DMS 273 treated with DMSO at 0.1 percent for 48 hours (cell line): ENCODE measurements at places on chromosomes 1 and 21.

- no peak for DNase-seq
These were observed 118.2 kb downstream of the OSBPL9 start for GRCh38 chr1:51734896-51735745.

GRCh38 chr1:241432241-241432640, 75.2 kb upstream of the RGS7 start:
- no peak for DNase-seq

- no peak for DNase-seq
These were observed 4.5 kb downstream of the CFHR3 start for GRCh38 chr1:196779093-196779492.

DNA sequence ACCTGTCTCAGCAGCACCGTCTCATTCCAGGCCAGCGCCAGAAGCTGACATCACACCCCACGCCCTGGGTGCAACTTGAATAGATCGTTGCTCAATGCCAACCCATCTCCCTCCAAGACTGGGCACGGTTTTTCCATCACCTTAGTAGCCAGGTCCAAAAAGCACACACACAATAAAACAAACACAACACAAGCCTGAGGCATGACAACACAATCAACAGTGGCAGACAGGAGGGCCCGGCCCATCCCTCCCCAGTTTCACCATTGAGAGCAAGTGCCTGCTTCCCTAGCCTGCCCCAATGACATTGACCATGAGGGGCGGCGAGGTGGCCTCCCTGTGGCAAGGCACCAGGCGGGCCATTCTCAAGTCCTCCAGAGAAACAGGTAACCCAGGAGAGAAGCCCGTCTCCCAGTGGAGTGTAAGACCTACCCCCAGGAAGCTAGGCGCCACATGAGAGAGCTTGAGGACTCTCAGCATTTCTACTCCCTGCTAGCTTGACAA, 2.7 kb downstream of the IFFO2 start:
- DNase-seq = no peak

DNA sequence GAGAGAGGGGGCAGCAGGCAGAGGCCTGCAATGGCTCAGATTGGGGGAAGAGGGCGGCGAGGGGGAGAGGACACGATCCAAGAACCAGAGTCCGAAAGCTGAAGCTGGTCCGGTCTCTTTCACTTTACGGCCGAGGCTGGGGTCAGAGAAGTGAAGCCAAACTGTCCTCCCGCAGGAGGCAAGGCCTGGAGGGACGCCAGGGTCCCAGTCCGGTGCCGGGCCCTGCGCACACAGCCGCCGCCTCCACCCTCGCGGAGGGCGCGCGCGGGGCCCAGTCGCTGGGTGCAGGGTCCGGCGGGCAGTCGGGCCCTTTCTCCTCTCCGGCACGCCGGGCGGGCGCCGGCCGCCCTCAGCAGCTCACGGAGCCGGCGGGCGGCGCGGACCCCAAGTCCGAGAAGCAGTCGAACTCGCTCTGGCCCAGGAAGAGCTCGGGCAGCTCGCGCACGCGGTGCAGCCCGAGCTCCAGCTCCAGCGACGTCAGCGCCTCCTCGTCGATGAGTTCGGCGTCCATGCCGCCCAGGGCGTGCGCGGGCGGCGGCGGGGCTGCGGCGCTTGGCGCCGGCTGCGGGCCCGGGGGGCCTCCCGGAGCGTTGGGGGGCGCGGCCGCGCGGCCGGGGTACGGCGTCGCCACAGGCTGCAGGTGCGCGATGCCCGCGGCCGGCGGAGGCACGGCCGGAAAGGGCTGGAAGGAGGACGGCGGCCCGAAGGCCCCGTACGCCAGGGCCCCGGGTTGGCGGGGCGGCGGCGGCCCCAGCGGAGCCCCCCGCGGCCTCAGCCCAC, 749 bp downstream of the CITED4 start:
- DNase-seq = no peak

DNA sequence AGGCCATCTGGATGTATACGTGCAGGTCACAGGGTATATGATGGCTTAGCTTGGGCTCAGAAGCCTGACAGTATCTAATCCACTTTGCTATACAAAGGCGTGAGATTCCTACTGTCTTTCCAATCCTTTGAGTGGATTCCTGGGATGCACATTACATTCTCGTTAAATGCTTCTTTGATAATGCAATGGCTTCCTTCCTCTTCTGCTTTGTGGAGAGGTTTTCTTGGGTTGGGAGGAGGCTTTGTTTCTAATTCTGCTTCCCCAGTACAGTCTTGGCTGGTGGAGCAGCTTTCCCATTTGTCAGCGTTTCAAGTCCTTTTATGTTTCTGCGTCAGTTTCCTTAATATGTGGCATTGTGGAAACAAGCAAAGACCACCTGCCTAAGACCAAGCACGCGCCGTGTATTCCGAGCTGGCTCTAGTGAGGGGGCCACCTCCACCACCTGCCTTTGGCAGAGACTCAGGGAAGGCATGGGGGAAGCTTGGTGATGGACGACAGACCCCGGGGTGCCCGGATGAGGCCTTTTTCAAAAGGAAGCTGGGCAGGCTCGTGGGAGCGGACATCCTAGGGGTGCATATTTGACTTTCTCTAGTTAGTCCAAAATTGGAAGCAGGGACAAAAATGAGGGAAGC, 72.7 kb downstream of the WDR4 start:
- no peak for DNase-seq

- DNase-seq = no peak
These were observed 3.7 kb upstream of the KIAA1614 start for GRCh38 chr1:180909005-180909414.

- DNase-seq = no peak
These were observed 1707.7 kb downstream of the BRINP3 start for GRCh38 chr1:188769936-188770335.

- DNase-seq = no peak
These were observed 398.5 kb upstream of the VAMP3 start for GRCh38 chr1:7372477-7373120.

GRCh38 chr1:32716312-32717148, 14.0 kb upstream of the SYNC start:
- no peak for DNase-seq

DNA sequence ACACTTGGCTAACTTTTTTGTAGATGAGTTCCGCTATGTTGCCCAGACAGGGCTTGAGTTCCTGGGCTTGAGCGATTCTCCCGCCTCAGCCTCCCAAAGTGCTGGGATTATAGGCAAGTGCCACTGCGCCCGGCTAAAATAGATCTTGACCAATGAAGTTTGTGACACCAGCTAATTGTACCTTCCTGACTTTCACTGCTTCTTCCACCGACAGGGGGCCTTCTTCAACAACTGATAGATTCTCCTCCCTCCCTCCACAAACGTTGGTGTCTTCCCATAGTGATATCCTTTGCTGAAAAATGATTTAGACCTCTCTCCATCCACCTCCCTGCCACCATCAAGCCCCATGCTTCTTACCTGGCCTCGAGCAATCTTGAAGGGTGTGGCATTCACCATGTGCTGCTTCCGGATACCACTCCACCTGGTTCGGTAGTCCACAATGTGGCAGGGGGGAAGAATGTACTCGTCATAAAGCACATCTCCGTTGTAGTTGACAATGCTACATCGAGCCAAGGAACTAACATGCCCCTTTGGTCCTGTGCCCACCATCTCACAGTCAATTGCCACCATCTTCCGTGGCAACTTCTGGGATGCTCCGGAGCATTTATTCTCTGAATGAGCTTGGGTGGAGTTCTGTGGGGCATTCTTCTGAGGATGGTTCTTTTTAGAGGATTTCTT, 1.6 kb upstream of the METTL25B start:
- DNase-seq = peak; percentile 56

DNA sequence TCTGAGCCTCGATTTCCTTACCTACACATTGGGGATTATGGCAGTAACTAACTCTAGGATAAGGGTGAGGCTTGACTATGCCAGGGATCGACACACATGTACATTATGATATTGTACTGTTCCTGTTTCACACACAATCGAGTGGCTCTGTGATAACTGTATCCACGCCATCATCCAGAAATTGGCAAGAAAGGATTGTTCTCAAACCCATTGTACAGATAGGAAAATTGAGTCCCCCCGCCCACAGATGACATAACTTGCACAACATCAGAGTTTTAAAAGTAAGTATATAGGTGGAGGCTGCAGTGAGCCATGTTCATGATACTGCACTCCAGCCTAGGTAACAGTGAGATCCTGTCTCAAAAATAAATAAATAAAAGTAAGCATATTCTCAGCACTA, 3.8 kb downstream of the KANK4 start:
- no peak for DNase-seq

DNA sequence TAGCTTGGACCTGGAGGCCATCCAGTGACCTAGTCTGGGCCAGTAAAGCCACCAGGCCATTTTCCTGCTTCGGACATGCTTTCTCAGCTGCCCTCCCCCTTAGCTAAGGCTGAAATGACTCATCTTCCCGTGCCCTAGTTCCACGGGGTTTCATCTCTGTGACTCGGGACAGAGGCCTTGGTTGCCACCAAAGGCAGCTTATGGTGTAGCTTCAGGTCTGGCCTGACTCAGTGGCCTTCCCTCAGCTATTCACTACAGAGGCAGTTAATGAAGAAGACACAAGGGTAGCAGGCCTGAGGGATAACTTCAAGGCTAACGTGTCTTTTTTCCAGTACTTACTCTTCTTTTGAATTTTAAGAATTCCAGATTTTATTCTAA, 82.4 kb downstream of the PBX1 start:
- DNase-seq = no peak

GRCh38 chr1:24870551-24871195, 59.4 kb downstream of the RUNX3 start:
- DNase-seq = no peak

DNA sequence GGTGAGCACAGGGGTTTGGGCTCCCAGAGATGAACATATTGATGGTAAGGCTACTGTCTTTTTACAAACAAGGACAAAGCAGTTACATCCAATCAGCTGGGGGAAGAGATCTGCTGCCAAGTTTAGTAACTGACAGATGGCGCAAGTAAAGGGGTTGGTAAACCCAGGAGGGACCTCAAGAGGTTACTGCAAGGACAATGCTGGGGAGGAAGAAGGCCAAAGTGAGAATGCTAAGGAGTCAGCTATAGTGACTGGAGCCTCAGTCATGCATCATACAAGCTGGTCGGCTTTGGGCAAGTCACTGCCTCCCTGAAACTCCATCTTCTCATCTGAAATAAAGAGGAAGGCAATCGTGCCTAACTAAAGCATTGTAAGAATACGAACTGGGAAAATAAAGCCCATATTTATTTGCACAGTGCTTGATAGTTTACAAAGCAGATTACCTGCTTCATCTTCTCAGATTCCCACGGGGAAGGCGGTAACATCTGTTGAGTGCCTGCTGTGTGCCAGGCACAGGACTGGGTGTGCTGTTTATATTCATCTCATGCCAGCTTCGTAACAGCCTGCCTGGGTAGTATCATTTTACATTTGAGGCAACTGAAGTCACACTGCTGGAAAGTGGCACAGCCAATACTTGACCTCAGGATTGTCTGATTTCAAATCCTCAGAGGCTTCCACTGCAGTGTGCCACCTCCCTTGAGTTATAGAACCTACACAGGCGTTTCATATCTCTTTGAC, 114.8 kb downstream of the BEND5 start:
- DNase-seq = peak; percentile 82

DNA sequence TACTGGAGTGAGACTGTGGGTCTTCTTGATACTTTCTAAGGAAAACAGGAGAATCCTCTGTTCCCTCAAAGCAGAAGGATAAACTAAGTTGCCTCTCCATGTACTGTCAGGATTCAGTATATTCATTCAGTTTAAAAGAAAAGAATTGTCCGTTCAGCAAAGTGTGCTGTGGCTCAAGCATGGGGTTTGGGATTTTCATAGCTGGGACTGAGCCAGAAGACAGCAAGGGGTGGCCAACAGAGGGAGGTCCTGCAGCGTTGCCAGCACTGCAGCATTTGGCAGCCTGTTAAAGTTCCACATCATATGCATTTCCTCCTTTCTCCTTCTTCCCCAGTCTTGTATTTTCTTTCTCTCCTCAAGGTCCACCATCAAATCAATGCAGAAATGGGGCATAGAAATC, 75.1 kb downstream of the DTL start:
- no peak for DNase-seq

- no peak for DNase-seq
These were observed 39.1 kb upstream of the FOXO6 start for GRCh38 chr1:41322101-41322661.

DNA sequence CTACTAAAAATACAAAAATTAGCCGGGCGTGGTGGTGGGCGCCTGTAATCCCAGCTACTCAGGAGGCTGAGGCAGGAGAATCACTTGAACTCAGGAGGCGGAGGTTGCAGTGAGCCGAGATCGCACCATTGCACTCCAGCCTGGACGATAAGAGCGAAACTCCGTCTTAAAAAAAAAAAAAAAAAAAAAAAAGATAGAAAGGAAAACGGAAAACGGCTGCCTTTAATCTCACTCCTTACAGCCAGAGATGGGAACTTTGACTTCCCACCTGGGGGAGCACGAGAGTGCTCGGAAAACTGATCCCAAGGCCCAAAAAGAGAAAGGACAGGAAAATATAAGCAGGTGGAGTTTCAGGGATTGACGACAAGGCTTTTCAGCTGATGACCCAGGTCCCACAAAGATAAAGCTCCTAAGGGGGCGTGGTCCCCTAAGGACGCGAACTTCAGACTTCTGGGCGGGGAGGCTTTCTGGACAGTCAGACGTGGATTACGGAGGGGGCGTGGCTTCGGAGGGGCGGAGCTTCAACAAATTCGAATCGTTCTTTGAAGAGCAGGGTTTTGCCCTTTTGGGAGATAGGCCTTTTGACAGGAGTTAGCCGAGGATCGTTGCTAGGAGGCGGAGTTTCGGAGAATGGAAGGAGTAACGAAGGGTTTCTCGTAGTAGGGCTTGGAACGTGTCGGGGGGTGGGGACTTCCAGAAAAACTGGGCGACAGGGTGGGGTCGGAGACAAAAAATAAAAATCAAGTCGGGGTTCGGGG, 958 bp upstream of the CKS1B start:
- DNase-seq = peak; percentile 84

- no peak for DNase-seq
These were observed 34.5 kb upstream of the SYNC start for GRCh38 chr1:32736812-32737791.

- no peak for DNase-seq
These were observed 19.9 kb downstream of the CRYAA start for GRCh38 chr21:43188592-43189210.

DNA sequence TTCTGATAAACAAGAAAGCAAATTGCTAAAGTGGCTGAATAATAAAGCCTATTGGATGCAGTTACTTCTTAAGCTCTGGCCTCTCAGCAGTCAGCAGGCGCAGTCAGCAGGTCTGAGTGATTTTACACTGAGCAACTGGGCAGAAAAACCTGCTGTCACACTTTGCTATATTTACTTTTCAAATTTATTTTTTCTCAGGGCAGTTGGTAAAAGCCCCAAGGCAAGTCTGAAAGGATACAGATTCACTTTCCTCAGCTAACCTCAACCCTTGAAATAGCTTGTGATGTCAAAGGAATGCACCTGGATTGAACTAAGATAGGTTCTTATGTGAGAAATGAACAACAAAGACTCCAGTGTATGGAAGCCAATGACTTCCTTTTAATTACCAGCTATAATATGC, 34.0 kb downstream of the ATP5PF start:
- DNase-seq = no peak

DNA sequence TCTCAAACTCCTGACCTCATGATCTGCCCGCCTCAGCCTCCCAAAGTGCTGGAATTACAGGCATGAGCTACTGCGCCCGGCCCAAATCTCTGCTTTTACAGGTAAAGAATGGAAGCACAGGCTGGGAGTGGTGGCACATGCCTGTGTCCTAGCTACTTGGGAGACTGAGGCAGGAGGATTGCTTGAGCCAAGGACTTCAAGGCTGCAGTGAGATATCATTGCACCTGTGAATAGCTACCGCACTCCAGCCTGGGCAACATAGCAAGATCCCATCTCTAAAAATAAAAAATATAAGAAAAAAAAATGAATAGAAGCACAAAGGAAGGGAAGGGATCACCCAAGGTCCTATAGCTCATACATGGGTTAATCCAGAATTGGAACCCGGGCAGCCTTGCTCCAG, 15.0 kb downstream of the ALPL start:
- DNase-seq = no peak
